ENCODE measurements at places on chromosomes 2 and 18.

GRCh38 chr2:31736695-31737454 is 156.1 kb upstream of the SRD5A2 start:
- no peak for DNase-seq

- DNase-seq, result no peak
These were observed 37.9 kb downstream of the GALNT1 start for GRCh38 chr18:35619464-35619863.

GRCh38 chr2:102331311-102331980 is 20.1 kb downstream of the IL1RL1 start:
- DNase-seq, result no peak

DNA sequence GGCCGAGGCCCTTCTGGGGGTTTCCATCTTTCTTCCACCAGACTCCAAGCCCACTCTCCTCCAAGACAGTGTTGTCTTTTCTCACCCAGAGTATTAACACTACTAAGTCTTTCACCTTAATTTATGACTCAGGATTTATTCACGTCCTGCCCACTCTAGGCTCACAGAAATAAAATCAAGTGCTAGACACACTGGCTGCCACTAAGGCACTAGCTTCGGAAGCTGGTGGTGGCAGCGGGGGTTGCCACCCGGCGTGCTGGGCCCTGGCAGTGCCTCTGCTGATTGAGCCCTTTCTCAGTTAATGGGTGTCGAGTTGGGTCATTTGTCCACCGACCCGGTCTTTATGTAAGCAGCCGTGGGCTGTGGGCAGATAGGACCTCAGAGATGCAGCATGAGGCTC is 93.6 kb upstream of the FZD5 start:
- no peak for DNase-seq

- DNase-seq, result no peak
These were observed 291.4 kb upstream of the LRRTM4 start for GRCh38 chr2:77813599-77813998.

DNA sequence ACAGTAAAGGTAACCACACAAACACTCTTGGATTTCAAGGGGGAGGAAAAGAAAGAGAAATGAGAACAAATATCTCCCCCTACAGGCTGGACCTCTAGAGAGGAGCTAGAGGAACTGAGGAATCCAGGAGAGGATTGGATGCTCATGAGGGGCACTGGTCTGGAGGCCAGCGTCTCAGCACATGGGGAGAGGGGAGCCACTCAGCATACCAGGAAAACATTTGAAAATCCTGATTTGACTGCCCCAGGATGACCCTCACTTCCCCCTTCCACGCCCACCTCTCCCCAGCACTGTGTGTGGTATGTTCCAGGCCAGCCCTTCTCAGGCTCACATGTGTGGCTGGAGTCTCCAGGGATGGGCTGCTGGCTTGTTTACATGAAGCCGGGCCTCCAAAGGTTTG is 396.8 kb upstream of the ID2 start:
- no peak for DNase-seq

DNA sequence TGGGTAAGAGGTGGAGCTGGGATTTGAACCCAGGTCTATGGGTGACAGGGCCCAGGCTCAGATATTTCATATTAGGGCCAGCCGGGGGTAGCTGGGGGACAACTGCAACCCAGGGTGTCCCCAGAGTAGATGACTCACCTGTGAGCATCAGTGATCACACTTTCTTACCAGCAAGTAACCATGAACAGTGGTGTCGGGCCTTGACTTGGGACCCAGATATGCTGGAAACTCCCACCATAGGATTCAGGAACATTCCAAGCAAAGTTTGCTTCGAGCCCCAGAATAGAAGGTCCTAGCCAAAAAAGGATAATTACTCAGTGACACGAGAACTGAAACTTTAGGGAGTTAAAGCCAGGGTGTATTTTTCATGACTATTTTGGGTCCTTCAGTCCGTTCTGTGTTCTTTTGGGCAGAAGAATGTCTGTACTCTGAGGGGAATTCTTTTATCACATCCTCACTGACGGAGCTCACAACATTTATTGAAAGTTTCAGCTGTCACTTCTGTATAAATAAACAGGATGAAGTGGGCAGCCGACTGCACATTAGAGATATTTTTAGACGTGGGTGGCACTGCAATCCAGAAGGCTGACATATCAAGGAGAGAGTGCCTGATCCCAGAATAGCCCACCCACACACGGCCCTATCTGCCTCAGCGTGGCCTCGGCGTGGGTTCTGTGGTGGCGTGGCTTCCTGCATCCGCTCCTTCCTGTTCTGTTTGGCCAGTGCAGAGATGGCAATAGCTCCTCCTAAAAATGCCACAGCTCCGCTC is 45.6 kb downstream of the RAMP1 start:
- no peak for DNase-seq

- DNase-seq, result no peak
These were observed 25.9 kb downstream of the SMAD7 start for GRCh38 chr18:48924630-48925490.

- DNase-seq, result no peak
These were observed 4.6 kb downstream of the LAMA3 start for GRCh38 chr18:23693846-23694245.

DNA sequence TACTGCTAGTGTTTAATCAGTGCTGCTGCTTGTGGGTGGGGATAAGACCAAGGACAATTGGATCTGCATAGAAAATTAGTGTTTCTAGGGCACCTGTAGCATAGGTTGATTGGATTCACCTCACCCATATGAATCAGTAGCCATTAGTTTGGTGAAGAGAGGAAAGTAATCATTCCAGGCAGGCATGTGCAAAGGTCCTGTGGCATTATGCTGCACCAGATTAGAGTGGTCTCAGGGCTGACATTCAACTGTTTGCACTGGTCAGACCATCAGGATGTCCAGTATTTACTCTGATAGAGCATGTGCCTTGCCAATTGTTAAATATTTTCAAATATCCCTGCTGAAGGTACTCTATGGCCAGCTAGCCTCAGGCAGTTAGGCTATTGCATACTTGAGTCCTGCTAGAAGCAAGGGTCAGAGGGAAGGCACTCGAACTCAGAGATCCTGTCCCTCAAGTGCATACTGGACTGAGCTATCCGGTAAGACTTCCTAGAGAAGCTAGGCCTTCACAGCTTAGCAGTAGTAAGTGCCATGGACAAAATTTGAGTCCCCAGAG is 64.7 kb downstream of the SKA1 start:
- no peak for DNase-seq

GRCh38 chr18:38539371-38539770 is 973.8 kb upstream of the CELF4 start:
- DNase-seq, result no peak

- no peak for DNase-seq
These were observed 3.6 kb downstream of the WDR43 start for GRCh38 chr2:28898048-28898447.

GRCh38 chr2:10009271-10009810 is 34.0 kb upstream of the KLF11 start:
- DNase-seq, result no peak

GRCh38 chr2:106085181-106085940 is 108.7 kb downstream of the UXS1 start:
- DNase-seq, result no peak

- no peak for DNase-seq
These were observed at the start of gene PKDCC for GRCh38 chr2:42047488-42048298. Gene PKDCC (plus strand): TSS chr2:42048021. CDS start chr2:42048200, 179 bp downstream.

DNA sequence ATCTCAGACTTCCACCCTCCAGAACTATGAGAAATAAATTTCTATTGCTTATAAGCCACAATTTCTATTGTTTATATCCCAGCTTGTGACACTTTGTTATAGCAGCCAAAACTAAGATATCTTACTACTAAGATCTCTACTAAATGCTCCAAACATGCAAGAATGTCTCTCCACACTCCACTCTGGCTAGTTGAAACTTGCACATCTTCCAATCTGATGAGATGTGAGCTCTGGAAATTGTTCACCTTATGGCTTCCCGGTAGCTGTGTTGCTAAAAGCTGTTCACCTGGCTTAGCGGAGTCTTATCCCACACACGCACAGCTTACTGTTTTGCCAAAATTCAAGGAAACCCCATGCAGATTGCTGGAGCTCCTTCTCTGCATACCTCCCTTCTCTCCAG is 43.9 kb downstream of the PKDCC start:
- no peak for DNase-seq

- DNase-seq, result no peak
These were observed 420.0 kb downstream of the ZEB2 start for GRCh38 chr2:144099780-144100377.

DNA sequence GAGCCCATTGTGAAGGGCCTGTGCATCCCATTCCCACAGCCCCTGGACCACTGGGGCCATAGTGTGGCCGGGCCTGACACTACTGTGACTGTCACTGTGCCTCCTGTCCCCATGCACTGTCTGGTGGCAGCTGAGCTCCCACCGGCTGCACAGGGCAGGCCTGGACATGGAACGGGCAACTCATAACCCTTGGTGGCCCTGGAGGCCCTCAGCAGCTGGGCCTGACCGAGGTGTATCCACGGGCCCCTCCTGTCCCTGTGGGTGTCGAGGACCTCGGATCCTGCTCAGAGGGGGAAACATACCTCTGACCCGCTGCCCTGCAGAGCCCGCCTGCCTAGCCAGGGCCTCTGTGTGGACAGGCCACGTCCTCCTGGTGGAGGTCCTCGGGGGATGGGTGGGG is 7.8 kb upstream of the GAL3ST2 start:
- DNase-seq, result no peak

DNA sequence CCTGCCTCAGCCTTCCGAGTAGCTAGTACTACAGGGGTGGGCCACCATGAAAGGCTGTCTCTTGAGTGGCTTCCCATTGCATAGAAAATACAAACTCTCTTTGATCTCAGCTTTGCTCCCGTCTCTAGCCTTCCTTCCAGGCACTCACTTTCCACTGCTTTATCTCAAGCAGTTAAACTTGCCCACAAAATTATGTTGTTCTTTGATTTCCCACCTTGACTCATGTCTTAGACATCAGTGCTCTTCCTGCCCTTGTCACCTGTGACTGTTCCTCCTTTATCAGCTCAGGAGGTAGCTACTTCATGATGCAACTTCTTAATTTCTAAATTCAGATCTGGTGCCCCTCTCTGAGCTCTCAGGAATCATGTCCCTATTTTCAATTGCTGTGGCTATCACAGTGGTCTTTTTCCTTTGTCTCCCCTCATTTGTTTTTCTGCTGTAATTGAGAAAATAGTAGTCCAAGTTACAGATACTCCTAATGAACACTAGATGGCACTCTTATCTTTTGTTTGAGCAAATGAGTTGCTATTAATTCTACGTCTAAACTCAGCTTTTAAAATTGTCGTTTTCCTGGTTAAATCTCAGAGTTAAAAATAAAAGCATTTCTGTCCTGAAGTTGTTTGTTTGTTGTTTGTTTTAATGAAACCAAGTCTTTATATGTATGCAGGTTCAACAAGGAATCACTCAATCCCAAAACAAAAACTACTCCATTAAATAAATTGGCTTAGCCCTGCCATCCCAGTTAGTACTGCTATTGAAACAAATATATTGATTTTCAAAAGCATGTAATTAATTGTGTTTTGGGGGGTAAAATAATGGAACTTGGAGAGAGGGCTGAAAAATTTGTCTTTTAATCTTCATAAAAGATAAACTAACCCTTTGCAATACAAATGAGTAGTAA is 46.9 kb upstream of the GREB1L start:
- no peak for DNase-seq

GRCh38 chr18:40431071-40431985 is 1523.7 kb upstream of the PIK3C3 start:
- no peak for DNase-seq

DNA sequence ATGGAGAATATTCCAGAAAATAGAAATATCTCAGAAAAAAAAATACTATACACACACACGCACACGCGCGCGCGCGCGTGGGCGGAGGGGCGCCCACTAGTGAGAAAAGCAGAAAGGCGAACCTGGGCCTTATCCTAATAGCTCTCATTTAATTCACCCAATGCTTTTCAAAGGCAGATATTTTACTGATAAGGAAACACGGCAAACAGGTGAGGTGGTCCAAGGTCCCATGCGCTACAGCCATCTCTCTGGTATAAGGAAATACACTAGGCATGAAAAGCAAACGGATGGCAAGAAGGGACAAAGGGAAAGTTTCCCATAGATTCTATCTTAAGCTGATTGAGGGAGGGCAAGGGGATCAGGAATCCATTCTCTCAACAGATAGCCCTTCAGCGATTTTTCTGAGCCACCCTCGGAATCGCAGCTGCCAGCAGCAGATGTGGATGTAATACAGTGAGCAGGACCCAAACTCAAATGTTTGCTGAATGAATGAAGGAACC is 136.7 kb downstream of the TMEM247 start:
- no peak for DNase-seq

DNA sequence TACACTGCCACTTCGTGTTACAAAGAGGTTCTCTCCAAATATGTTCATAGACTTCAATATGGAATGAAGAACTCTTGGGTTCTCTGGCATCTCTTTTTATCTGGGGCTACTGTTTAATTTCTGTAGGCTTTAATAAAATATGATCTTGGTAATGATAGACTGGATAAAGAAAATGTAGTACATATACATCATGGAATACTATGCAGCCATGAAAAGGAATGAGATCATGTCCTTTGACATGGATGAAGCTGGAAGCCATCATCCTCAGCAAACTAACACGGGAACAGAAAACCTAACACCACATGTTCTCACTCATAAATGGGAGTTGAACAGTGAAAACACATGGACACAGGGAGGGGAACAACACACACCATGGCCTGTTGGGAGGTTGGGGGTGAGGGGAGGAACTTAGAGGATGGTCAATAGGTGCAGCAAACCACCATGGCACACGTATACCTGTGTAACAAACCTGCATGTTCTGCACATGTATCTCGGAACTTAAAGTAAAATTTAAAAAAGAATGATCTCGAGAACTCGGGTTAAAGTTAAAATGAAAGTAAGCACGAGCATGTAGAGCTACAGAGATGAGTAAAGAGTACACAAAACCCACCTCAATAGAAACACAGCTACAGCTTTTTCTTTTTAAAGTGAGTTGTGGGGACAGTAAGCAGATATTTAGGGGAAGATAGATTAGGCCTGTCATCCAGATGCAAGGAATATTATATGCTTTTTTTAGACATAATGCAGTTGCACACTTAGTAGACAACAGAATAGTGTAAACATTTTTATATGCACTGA is 102.3 kb downstream of the SGPP2 start:
- no peak for DNase-seq

DNA sequence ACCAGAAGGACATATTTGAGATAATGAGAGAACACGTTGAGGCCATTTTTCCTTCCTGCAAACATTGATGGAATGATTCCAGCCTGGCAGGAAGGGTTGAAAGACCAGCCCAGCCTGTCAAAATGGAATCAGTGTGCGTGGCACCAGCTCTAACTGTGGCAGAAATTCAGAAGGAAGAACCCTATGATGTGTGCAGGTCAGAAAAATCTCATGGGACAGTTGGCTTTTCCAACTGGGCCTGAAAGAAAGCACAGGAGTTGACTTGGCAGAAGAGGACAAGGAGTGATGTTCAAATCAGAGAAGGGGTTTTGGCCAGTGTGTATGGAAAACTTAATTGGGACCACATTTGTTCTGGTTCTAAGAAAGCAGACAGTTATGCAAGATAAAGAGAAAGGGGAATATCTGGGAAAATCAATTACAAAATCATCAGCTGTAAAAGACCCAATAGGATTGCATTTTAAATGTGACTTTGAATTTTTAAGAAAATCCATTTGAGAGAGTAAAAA is 192.8 kb upstream of the PID1 start:
- DNase-seq, result no peak

GRCh38 chr2:188919824-188920223 is 54.3 kb upstream of the COL3A1 start:
- no peak for DNase-seq
